Left cardiac atrium (tissue), 4 donors: ENCODE measurements at places on chromosomes 12 and 14. TPM values are rescaled to one million over a fixed set of nuclear protein-coding genes. Genes with fewer than 3 reads are reported as not detected.

YAF2 gene
- total RNA-seq: 76.0 TPM

DNA sequence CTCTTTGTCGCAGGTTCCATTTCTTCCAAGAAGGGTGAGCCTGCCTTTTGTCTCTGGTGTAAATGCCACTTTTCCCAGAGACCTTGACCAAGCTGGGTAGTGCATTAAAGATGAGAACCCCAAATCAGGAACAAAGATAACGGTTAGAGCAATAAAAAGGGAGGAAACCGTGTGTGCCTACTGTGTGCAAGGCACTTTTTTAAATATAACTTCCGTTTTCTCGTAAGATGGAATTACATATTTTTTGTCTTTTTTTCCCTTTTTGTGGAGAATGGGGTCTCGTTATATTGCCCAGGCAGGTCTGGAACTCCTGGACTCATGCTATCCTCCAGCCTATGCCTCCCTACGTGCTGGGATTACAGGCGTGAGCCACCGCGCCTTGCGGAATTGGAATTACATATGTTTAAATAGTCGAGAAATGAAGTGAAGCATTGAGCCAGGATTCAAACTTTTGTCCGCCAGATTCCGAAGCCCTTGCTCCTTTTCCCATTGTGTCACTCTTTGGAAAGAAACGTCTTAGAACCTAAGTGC, 506 bp upstream of the NABP2 start:
- no peak for DNase-seq

GRCh38 chr12:100987552-100988521, 193.3 kb downstream of the ANO4 start:
- no peak for DNase-seq

DNA sequence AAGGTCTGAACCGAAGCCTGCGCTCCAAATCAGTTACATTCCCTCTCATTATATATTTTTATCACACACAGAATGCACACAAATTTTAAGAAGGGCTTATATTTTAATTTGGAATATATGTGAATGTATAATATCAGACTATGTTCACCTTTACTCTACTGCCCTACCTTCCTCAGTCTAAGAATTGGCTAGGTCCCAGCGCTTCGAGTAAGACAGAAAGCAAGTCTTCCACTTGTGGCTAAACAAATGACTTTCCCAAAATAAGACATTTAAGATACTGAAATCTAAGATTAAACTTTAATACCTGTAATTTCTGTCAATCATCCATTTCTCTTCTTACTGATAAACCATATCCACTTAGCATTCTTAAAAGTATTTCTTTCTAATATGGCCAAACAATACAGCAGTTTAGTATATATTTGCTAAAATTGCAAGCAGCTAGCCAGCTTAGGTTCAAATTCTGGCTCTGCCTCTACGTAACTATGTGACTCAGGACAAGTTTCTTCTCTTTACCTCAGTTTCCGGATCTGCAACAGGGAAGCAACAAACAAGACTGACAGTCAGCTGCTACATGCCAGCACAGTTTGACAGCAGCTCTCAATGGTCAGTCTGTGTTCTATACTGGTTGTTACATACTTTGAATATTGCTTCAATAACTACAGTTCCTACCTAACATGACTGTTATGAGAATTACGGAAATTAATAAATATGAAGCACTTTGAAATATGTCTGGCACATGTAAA, 2.0 kb downstream of the INTS13 start:
- no peak for DNase-seq

GRCh38 chr14:102870994-102871831, 51.2 kb upstream of the AMN start:
- DNase-seq: no peak

KCNA1 gene
- total RNA-seq: not detected

DNA sequence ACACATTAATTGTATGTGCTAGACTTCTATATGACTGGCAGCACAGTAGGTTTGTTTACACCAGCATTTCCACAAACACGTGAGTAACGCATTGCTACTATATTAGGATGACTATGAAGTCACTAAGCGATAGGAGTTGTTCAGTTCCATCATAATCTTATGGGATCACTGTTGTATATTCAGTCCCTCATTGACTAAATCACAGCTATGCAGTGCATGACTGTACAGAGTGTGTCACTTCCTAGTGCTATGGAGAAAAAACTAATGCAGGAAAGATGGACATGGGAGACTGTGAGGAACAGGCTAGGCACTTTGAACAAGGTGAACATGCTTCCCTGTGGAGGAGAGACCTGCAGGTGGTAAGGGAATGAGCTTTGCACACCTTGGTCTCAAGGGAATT, 259.8 kb downstream of the NUAK1 start:
- DNase-seq: no peak

DNA sequence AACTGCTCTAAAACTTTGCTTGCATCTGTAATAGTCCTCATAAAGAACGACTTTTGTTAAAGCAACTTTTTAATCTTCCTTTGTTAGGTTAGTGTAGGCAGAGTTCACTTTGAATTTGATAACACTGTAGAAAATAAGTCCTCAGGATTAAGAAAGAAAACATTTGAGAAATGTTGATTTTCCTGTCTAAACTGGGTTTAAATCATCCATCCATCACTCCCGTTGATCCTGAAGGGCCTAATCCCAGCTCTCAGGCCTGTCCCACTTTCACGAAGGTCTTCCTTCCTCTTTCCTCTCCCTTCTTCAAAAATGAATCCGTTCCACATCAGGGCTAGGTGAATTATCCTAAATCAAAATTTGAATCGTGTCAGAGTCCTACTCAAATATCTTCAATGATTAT, 36.9 kb downstream of the SLC2A14 start:
- no peak for DNase-seq

- no peak for DNase-seq
Measured at GRCh38 chr14:89681086-89682018, 264.3 kb upstream of the FOXN3 start.

GRCh38 chr12:117818400-117818799, 150.4 kb downstream of the KSR2 start:
- DNase-seq: no peak
